Kidney epithelial cell (primary cell): ENCODE measurements at places on chromosomes 3 and 15.

- no peak for DNase-seq
Observed at GRCh38 chr15:42087926-42088800, 6.2 kb downstream of the PLA2G4D start.

DNA sequence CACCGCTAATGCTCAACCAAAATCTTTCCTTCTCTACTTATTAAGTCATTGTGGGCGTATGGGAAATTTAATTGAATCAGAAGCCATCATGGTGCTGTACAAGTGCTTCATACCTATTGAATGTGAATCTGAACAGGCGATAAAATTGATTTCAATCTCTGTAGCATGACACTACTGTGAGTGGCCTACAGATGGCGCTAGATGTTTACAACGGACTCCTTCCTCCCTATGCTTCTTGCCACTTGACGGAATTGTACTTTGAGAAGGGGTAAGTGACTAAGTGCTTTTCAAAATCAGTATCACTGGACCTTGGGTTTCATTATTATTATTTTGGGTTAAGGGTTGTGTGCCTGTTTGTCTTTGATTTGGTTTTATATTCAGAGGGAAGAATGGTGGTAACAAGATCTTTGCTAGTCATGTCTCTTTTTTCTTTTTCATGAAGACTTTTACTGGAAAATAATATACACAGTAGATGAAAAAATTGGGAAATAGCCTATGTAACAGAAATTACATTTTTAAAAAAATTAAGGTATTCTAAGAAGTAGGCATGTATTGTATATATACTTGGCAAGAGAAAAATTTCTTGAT lies 35.4 kb downstream of the ACP3 start:
- DNase-seq = peak; percentile 25

GRCh38 chr3:122621112-122621511 lies 43.7 kb downstream of the PARP15 start:
- DNase-seq = no peak

DNA sequence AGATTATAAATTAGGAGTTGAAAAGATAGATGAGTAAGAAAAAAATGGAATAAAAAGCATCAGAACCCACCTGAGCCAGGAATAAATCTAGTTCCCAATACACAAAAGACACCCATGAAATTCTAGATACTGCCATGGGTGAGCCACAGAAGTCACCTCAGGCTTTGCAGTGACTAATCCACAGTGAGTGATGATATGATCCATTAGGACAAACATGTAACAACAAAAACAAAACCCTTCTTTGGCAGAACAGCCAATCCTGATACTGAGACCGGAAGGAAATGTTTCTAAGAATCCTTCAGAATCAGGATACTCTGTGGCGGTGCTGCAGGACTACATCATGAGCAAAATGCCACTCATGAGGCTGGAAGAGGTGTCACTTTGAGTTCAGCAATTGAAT lies 15.0 kb upstream of the MINDY4B start:
- DNase-seq = no peak

DNA sequence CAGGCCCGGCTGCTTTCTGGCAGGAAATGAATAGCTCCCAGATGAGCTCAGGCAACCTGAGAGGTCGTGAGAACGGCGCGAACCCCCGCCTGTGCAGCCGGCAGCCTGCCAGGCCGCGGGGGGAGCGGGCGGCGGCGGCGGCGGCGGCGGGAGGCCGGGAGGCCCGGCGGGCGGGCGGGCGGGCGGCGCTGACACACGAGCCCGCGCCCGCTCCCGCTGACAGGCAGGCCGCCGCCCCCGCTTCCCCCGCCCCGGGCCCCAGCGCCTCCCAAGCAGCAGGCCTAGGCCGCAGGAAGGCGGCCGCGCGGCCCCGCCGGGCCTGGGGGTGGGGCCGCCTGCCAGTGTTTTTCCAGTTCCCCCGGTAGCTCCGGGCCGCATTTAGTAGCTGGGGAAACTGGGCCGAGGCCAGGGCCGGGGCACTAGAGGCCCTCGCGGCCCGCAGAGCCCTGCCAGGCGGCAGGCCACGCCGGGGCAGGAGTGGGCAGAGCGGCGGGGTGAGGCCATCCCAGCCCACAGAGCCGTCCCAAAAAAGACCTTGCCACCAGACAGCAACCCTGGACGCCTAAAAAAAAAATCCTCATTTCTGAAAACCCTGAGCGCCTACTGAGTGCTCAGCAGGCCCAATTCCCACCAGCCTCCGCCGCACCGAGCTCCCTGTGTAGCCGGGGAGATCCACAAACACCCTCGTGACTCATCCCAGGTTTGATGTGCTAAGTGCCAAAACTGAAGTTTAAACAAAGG lies 5.6 kb downstream of the HES1 start:
- DNase-seq = no peak
